ENCODE measurements at places on chromosomes 1 and 21. TPM values are rescaled to one million over a fixed set of nuclear protein-coding genes. Genes with fewer than 3 reads are reported as not detected.

- DNase-seq, result no peak
Measured at GRCh38 chr1:74712881-74713280, 20.0 kb downstream of the CRYZ start.

DNA sequence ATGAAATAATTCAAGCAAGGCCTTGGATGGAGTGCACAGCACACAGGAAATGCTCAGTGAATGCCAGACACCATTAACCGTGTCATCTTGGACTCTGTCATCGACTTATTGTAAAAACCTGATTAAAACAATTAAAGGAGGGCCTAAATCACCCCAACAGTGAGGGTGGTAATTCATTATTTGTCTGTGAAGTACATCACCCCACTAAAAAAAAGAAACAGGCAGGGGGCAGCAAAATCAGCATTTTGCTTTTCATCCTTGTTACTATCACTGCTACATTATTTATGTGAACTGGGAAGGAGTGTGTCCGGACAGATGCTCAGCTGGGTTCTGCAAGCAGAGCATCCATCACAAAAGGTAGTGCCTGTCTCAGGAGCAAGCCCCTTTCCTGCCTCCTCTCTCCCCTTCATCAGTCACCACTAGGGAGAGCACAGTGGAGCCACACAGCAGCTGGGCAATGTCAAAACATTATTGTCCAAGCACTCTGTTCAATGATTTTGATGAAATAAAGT, 98.5 kb downstream of the RERE start:
- no peak for DNase-seq

DNA sequence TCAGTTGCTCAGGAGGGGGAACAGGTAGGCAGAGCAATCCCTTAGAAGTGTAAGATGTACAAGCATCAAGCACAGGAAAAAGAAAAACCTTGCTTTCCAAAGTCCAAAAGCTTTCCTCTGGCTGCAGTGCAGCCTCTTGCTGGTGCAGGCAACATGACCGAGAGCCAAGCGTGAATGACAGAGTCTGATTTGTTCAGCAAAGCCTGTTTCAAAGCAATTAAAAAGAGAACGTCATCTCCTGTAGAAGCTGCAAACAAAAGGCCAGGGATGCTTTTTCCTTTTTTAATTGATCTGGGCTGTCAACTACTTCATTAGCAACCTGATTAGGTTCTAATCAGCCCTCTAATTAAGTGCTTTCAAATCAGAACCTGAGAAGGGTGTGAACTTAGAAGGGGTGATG, 38.2 kb upstream of the PLA2G2C start:
- DNase-seq, result no peak

VASH2 gene
- total RNA-seq, result 0.74 TPM

- DNase-seq, result peak; percentile 50
Measured at GRCh38 chr1:171468120-171468750, 17.1 kb upstream of the PRRC2C start.

GRCh38 chr21:39238275-39238674, 55.0 kb upstream of the PSMG1 start:
- no peak for DNase-seq

DNA sequence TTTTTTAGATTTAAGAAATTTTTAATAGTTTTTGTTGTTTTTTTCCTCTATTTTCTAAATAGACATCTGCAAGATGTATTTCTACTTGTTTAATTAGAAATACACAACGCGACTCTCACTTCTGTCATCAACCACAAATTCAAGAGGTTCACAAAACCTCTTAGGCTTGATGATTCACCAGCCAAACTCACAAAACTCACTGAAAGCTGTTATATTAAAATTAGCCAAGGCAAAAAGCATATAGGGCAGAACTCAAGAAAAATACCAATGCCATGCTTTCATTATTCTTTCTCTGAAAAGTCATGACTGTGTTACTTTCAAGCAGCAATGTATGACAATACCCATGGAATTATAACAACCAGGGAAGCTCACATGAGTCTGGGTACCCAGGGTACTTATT, 487.0 kb upstream of the RGS18 start:
- no peak for DNase-seq

OR2T27 gene
- total RNA-seq, result not detected

SFT2D2 gene
- total RNA-seq, result 21.5 TPM

LPAR3 gene
- not detected for total RNA-seq

PHGDH gene
- total RNA-seq, result 60.8 TPM

CCDC27 gene
- total RNA-seq, result not detected

QSOX1 gene
- total RNA-seq, result 84.0 TPM

FCER1A gene
- not detected for total RNA-seq

DNA sequence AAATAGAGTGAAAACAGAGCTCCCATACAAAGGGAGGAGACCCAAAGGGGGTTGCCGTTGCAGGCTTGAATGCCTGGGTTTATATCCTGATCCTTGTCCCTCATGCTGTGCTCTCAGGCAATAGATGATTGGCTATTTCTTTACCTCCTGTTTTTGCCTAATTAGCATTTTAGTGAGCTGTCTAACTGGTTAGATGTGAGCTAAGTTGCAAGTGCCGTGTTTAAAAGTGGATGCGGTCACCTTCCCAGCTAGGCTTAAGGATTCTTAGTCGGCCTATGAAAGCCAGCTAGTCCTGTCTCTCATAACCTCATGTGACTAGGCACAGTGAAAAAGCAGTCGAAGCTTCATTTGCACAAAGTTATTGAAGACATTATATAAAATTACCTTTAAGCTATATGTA, 356.7 kb upstream of the TMPRSS15 start:
- DNase-seq, result no peak

DNA sequence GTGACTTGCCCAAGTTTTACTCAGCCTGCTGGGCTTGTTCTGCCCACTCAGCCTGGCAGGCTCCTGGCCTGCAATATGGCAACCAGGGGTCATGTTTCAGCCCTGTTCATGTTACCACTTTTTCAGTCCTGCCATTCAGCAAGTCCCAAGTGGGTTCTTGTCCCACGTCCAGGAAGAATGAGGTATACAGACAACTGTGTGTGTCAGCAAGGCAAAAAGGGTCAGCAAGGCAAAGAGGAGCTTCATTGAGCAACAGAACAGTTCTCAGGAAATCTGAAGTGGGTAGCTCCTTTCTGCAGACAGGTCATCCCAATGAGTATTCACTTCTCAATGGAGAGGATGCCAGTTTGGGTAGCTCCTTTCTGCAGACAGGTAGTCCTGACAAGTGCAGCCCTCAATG, 1233.3 kb upstream of the B3GALT2 start:
- no peak for DNase-seq

TMEM82 gene
- total RNA-seq, result not detected

CR1L gene
- not detected for total RNA-seq

GRCh38 chr1:212228076-212228475, 57.1 kb upstream of the PPP2R5A start:
- DNase-seq, result peak; percentile 23

C1orf116 gene
- 1.7 TPM for total RNA-seq

KRTAP11-1 gene
- not detected for total RNA-seq

GRCh38 chr1:43304771-43305300, 4.1 kb downstream of the TIE1 start:
- DNase-seq, result no peak

RASAL2 gene
- total RNA-seq, result 8.6 TPM

DNA sequence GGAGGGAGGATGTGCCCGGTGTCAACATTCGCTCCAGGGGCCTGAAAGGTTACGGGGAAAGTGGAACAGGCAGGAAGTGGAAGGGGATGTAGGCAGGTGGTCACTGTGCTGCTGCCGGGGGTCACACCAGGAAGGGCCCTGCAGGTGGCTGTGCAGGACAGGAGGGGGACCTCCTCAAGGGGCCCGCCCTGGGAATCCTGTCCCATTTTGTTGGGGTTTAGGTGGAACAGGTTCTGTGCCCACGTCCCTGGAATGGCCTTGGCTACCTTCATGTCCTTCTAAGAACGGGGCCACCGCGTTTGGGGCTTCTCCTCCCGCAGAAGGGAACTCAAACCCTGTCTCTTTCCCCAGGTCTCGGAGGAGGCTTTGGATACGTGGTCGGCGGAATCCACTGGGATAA, 11.9 kb downstream of the SLC45A1 start:
- no peak for DNase-seq

NBPF4 gene
- total RNA-seq, result not detected

DNA sequence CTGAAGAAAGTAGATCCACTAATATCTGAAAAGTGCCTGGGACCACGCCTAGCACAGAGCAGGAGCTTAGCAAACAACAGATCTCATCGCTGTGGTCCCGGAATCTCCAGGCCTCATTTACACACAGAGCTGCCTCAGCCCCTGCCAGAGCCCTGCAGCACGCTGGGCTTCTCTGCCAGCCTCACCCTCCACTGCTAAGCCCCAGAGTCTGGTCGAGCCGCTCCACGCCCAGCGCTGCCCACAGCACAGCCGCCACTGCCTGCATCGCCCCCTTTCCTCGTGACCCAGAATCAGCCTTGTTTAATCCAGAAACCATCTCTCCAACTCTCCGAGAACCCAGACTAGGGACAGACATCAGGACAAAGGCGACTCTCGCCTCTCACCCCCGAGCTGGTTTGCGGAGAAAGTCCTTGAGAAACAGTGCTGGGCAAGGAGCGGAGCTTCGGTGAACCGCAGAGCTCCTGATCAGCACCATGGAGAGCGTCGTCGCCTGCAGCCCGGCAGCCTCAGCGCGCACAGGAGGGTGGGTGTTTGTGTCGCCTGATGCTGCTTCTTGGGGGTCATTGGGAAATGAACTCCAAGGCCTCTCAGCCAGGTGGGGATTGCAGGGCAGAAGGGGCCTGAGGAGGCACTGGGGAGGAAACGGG, 145.1 kb downstream of the NPHP4 start:
- peak; percentile 18 for DNase-seq

DNA sequence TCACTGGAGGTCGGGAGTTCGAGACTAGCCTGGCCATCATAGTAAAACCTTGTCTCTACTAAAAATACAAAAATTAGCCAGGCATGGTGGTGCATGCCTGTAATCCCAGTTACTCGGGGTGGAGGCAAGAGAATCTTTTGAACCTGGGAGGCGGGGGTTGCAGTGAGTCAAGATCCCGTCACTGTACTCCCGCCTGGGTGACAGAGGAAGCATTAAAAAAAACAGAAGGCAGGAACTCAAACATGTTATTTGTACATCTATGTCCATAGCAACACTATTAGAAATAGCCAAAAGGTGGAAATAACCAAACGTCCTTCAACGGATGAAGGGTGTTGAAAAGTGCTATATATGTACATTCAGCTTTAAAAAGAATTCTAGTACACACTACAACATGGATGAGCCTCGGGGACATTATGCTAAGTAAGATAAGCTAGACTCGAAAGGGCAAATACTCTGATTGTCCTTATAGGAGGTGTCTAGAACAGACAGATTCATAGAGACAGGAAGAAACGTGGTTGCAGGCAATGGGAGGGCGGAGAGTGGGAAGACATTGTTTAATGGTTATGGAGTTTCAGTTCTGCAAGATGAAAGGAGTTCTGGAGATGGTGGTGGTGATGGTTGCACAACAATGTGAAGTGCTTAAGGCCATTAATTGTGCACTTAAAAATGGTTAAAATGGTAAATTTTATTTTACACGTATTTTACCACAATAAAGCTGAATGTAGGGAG, 19.2 kb downstream of the NLRP3 start:
- no peak for DNase-seq

F13B gene
- not detected for total RNA-seq

KRTAP21-2 gene
- not detected for total RNA-seq

ALX3 gene
- total RNA-seq, result not detected

GRCh38 chr1:204190212-204191211, 5.8 kb downstream of the KISS1 start:
- DNase-seq, result no peak

FHAD1 gene
- 1.2 TPM for total RNA-seq

DNA sequence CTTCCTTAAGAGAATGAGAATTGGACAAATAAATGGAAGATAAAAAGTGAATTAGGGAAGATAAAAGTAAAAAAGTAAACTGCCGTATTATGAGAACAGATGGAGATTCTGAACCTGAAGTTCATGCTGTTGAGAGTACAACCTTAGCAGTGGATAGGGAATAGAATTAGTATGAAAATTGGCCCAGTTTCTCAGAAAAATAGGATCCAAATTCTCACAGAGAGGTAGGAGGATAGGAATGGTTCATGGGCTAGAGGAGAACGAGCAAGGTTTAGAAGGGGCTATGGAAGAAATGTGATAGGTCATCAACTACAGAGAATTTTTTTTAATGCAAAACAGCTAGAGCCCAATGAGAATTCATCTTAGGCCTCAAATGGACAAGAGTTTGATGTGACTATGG, 42.3 kb downstream of the COL24A1 start:
- no peak for DNase-seq

DNA sequence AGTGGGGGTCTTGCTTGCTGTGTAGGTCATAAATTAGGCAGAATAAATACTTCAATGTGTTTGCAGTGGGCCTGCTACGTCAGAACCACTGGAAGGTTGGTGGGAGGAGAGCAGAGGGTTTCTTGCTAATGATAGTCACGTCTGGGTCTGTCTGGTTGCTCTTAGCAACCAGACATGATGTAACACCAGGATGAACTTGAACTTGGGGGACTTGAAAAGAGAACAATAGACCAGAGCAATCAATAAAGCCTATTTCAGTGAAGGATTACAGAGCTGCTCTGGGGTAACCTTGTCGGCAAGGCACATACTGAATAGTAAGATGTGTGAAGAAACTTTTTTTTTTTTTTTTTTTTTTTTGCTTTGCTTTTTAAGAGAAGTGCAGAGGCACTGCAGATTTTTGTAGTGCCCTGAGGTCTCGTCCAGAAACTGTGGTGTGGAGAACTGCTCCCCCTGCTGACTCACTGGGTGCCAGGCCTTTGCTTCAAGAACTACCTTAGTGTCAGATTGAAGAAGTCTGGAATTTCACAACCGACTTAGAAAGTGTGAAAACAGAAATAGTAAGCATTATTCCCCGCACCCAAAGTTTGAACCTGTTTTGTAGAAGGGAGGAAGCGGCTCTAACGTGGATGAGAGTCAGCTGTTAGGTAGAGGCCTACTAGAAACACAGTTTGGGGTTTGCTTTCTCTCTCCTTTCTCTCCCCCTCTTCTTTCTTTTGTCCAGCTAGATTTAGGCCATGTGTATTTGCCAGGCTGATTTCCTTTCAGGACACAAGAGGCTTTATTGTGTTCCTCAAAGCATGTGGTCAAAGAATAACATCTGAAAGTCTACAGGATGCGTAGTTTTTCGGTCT, 271.6 kb downstream of the TM2D1 start:
- DNase-seq, result peak; percentile 93

GRCh38 chr1:201714542-201715329, 114.2 kb upstream of the IPO9 start:
- peak; percentile 98 for DNase-seq

- peak; percentile 14 for DNase-seq
Measured at GRCh38 chr21:39051588-39051949, 131.7 kb downstream of the PSMG1 start.

DNA sequence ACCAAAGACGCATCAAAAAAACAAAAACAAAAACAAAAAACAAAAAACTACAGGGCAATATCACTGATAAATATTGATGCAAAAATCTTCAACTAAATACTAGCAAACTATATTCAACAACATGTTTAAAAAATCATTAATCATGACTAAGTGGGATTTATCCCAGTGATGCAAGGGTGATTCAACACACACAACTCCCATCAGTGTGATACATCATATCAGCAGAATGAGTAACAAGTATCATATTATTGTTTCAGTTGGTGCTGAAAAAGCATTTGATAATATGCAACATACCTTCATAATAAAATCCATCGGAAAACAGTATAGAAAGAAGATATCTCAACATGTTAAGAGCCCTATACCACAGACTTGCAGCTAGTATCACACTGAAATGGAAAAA, 953.0 kb downstream of the AMY1C start:
- no peak for DNase-seq

Measured in Caki2 (cell line).